CD4-positive, alpha-beta T cell treated with Interleukin-17A for 4 hours (primary cell): ENCODE measurements at places on chromosomes 12 and 14.

DNA sequence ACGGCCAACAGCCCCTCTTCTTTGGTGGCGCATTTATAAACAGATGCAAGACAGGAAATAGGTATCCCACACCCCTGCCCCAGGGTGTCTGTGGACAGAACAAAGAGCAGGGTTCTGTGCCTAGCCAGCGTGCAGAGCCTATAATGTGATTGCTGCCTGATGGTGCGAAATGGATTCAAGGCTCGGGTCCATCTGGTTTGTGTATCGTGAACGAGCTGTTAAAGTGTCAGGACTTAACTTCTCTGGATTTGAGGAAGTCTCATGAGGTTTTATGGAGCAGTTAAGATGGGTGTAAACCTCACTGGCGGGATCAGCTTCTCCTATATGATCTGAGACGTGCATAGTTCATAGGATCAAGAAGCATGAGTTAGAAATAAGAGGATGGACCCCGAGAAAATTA, 388.7 kb upstream of the TBX3 start:
- DNase-seq = no peak

- no peak for DNase-seq
Measured at GRCh38 chr12:1731019-1731687, 40.3 kb downstream of the ADIPOR2 start.

DNA sequence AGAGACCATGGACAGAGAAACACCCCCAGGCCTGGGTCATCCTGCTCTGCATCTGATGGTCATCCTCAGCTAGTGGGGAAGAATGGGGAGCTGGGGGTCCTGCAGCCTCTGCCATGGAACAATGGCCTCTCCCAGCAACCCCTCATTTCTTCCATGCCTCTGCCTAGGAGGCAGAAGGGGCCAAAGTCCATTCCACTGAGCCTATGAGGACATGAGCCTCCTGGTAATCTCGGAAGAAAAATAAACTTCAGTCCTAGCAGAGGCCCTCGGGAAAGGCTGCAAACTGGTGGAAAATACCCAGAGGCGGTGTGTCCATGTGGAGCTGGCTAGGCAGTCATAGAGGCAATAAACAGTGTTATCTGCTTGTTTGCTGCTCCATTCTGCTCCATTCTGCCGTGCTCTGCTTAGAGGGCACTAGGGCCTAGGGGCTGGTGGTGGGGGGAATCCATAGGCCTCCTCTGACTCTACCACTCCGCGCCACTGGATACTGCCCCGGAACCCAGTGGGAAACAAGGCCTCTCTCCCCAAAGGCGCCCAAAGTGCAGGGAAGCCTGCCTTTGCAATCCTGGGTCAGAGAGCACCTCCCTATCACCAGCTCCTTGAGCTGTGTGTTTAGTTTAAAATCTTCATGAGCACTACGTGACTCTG, 4.5 kb downstream of the PGF start:
- DNase-seq = no peak

- no peak for DNase-seq
Measured at GRCh38 chr12:91617818-91618217, 435.2 kb upstream of the DCN start.

- DNase-seq = no peak
Measured at GRCh38 chr14:42123526-42123925, 516.9 kb downstream of the LRFN5 start.

- no peak for DNase-seq
Measured at GRCh38 chr14:99681832-99682148, 2.3 kb upstream of the CYP46A1 start.

- no peak for DNase-seq
Measured at GRCh38 chr14:70887207-70887681, 20.0 kb upstream of the PCNX1 start.

GRCh38 chr12:31226639-31227038, 99.3 kb downstream of the SINHCAF start:
- DNase-seq = no peak

- no peak for DNase-seq
Measured at GRCh38 chr12:24404086-24404815, 454.8 kb upstream of the SOX5 start.
